ENCODE measurements at places on chromosomes 1 and 21. TPM values are rescaled to one million over a fixed set of nuclear protein-coding genes. Genes with fewer than 3 reads are reported as not detected.

DNA sequence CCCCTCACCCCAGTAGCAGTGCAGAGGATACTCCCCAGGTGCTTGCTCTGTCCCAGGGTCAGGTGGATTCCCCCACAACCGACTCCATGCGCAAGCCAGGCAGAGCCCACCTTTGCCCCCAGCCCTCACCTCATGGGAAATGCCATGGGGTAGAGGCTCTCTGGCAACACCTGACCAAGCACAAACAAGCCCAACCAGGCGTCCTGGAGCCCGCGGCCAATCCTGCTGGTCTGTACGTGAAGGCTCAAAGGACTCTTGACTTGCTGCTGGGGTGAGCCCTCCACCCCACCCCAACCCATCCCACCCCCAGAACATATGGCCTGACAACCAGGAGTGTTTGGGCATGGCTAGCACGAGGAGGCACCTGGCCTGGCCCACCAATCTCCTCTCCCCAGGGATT is 1.8 kb downstream of the ADGRB2 start:
- DNase-seq = no peak

The C1orf87 gene
- total RNA-seq = not detected

DNA sequence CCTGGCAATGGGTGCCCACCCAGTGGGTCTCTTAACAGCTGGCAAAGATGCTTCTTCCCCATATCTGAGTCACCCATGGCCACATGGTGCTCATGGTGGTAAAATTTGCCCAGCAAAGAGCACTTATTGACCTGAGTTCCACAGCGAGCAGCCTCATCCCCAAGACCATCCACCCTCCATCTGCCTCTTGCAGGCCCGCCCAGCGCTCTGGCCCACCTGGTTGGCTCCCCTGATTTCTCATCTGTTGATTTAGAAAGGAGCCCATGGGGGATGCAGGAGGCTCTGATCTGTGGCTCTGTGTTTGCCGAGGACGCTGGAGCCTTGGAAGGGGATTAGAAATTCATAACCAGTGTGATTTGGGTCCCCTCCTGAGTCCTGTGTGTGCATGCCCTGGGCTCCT is 657.5 kb downstream of the PTPRU start:
- DNase-seq = no peak

- no peak for DNase-seq
Measured at GRCh38 chr1:71093938-71094337, 13.1 kb upstream of the ZRANB2 start.

GRCh38 chr1:209619696-209620486 is 32.3 kb downstream of the LAMB3 start:
- no peak for DNase-seq

The TMPRSS15 gene
- not detected for total RNA-seq
